ENCODE measurements at places on chromosomes 6 and 20.

DNA sequence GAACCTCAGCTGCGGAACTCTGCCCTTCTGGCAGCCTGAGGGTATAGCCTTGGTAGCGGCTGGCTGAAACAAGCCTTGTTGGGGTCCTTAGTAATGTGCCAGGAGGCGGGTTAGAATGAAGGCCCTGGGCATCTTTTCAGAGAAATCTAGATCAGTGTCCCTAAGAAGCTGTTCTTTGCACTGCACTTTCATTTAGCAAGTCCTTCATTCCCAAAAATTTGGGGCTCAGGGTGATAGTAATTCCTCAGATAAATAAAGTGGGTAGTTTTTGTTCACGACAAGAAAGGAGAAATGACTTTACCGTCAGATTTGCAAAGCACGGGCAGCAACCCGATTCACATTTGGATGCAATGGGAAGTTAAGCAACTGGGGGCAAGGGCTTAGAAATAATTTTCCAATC lies 3.2 kb downstream of the INSM1 start:
- no peak for DNase-seq

GRCh38 chr6:106763361-106763760 lies 134.0 kb downstream of the QRSL1 start:
- DNase-seq: no peak

GRCh38 chr6:29092957-29093356 lies 5.8 kb upstream of the OR2B3 start:
- DNase-seq: no peak

- no peak for DNase-seq
Measured at GRCh38 chr20:17636523-17637412, 45.3 kb downstream of the RRBP1 start.

DNA sequence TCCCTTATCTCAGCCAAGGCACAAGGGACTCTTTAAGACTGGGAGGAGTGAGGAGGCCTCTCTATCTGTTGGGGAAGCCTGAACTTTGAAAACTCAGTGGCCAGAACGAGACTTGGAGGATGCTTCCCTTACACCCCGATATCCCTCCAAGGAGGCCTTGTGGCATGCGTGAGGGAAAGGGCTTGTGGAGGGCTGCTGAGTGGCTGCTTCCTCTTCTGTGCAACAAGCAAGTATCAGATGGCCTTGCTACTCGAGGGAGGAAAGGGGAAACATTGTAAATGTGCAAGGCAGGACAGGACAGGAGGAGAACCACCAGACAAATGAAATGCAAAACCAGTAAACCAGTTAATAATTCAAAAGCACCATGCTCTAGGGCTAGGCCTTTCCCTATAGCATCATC lies 306.5 kb upstream of the MAP3K7 start:
- no peak for DNase-seq

- no peak for DNase-seq
Measured at GRCh38 chr6:148251891-148252290, 90.7 kb upstream of the SASH1 start.

DNA sequence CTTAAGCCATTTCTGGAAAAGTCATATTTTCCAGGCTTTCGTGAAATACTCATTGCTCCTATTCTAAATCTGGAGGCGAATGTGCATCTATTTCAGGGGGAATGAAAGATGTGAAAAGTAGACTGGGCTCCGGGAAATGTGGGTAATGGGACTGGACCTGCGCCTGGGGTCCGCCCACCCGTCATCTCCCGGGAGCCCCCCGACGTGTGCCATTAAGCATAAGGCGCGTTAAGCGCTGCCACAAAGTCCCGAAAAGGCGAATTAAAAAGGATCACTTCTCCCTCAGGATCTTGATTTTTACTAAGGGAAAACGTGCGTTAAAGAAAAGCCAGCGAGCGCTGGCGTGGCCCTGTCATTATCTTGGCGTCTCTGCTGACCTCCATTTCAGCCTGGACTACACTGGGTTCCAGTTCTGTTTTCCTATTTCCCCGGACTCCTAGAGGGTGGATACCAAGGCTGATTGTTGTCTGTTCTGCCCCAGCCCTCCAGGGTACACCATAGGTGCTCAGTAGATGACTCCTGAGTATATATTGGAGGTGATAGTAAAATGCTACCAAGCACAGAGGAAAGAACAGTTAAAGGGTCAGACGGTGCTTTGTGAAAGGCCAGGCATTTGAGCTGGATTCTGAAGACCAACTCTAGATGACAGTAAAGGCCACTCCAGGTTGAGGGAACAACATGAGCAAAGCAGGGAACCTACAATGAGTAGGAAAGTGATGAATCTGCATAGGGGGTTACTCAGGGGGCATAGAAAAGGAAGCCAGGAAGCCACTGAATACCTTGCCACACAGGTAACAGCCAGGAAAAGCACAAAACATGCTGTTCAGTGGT lies 89.2 kb upstream of the ARID1B start:
- no peak for DNase-seq

DNA sequence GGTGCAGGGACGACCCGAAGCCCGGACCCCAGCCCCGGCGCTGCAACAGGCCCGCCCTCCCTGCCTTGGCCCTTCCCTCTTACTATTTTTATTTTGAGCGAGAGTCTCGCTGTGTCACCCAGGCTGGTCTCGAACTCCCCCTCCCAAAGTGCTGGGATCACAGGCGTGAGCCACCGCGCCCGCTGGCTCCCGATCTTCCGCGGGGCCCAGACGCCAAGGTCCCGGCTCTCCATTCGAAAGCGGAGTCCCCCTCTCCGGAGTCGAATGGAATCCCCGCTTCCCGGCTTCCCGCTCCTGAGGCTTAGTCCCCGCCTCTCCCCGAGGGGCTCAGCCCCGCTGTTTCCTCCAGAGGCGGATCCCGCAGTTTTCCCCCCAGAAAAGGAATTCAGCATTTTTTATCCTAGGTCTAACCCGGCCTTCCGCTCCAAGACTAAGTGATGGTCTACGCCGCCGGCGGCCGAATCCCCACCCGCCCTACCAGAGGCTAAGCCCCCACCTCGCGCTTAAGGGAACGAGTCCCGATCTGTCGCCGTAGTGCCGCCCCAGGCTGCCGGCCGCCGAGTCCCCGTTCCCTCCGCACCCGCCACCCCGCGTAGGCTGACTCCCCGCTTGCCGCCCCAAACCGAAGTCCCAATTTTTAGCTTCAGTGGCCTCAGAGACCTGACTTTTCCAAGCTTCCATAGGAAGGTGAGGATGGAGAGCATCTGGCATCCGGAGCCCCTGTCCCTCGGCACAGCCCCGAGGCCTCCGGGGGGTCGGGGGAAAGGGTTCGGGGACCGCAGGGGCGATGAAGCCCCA lies 11.5 kb upstream of the TMC2 start:
- no peak for DNase-seq

- DNase-seq: no peak
Measured at GRCh38 chr6:1089859-1090258, 222.0 kb upstream of the FOXQ1 start.

DNA sequence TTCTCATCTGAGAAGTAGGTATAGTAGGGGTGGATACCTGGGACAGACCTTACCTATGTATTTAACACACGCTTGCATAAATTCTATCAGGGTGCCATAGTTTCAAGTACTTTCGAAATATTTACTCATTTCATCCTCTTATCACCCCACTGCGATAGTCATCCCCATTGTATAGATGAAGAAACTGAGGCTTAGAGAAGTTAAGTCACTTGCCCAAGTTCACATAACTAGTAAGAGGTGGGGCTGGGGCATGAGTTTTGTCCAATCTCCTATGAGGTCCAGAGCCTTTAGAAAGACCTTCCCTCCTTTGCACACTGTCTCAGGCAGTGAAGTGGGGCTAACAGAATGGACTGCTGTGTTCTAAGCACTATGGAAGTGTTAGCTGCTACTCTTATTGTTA lies 6.2 kb downstream of the TULP1 start:
- DNase-seq: no peak

GRCh38 chr20:25353353-25353746 lies 37.3 kb downstream of the ABHD12 start:
- DNase-seq: no peak

- DNase-seq: no peak
Measured at GRCh38 chr20:17928633-17929311, 39.8 kb downstream of the SNX5 start.

DNA sequence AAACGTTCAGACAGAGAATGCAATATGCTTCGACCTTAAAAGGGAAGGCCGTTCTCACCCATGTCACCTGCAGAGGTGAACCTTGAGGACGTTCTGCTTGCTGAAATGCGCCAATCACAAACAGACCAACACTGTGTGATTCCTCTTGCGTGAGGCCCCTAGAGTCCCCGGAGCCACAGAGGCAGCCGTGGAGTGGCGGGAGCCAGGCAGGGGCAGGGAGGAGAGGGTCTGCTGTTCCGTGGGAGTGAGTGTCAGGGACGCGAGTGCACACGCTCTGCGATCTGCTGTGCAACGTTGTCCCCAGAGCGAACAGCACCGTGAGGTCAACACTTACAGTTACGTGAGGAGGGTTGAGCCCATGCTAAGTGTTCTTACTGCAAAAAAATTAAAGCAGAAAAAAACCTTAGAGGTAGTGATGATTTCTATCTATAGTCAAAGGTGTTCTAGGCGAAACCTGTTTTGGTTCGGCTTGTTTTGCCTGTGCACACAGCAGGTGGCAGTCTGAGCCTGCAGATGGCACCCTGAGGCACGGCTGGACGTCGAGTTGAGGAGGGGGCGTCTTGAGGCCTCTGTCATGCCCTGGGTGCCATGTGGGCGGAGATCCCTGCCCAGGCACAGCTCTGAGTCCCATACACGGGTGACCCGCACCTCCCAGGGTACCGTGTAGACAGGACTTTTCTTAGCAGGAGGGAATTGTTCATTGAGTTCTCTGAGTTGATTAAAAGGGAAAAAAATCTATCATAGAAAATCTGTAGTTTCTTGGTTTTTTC lies 71.7 kb upstream of the FRMD1 start:
- no peak for DNase-seq

DNA sequence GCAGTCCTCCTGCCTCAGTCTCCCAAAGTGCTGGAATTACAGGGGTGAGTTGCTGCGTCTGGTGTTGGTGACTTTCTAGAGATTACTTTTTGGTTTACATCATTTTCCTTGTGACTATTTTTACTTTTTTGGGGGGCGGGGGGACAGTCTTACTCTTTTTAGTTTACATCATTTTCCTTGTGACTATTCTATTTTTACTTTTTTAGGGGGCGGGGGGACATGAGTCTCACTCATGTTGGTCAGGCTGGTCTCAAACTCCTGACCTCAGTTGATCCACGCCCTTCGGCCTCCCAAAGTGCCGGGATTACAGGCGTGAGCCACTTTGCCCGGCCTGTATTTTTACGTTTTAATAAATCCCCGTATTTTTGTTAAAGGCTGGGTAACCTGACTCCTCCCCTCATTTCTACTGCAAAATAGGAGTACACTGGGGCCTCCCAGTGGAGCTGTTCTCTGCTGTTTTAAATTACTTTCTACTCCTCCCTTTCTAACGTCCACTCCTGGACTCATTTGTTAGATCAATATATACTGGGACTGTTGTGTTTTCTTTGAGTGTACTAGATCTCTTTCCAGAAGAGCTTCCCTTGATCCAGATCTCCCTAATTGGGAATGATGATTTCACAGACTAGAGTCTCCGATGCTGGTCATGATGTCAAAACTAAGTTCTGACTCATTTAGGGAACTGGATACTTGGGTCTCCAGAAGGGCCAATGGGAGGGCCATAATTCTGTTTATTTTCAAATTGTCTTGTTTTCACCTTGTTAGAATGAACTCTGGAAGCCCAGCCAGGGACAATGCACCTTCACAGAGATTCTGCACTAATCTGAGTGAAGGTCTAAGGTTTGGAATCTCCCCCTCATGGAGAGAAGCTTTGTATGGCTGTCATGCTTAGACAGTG lies 9.2 kb downstream of the HSPA1B start:
- DNase-seq: no peak

- DNase-seq: no peak
Measured at GRCh38 chr20:55610756-55611155, 394.6 kb downstream of the CBLN4 start.

DNA sequence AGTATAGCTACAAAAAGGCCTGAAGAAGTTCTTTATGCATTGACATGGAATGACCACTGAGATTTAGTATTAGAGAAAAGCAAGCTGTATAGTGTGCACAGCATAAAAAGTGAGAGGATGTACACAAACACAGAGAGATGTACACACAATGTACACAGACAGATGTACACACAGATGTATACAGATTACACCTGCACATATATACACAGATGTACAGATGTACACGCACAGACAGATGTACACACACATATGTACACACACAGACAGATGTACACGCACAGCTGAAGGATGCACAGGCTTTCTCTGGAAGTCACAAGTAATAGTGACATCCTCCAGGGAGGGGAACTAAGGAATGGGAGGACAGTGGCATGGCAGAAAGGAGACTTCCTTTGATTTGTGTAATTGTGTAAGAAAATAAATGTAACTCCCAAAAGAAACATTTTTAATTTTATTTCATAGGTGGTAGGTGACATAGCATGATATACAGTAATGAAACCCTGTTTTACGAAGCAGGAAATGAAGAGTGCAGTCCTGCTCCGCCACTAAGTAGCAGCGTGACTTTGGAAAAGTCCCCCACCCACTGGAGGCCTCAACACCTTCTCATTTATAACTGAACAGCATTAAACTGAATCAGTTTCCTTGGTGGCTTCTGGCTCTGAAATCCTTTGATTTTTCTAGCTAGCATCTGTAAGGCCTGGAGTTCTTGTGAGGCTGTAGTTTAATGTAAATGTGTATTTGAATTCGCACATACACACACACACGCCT lies 14.1 kb downstream of the NFATC2 start:
- DNase-seq: peak; percentile 48

DNA sequence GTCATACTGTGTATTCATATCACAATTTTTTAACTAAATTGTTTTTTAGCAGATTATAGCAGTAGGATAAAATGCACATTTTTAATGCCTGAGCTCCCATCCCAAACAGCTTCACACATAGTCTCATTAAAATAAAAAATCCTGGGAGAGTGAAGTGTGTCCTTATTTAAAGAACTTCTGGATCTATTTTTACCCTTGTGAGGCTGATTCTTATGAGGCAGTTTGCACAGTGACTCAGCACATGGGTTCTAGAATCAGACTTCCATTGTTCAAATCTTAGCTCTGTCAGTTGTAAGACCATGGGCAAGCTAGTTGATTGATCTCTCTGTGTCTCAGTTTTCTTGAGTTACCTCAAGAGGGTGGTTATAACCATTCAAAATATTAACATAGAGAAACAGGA lies 72.3 kb downstream of the MACROD2 start:
- no peak for DNase-seq

DNA sequence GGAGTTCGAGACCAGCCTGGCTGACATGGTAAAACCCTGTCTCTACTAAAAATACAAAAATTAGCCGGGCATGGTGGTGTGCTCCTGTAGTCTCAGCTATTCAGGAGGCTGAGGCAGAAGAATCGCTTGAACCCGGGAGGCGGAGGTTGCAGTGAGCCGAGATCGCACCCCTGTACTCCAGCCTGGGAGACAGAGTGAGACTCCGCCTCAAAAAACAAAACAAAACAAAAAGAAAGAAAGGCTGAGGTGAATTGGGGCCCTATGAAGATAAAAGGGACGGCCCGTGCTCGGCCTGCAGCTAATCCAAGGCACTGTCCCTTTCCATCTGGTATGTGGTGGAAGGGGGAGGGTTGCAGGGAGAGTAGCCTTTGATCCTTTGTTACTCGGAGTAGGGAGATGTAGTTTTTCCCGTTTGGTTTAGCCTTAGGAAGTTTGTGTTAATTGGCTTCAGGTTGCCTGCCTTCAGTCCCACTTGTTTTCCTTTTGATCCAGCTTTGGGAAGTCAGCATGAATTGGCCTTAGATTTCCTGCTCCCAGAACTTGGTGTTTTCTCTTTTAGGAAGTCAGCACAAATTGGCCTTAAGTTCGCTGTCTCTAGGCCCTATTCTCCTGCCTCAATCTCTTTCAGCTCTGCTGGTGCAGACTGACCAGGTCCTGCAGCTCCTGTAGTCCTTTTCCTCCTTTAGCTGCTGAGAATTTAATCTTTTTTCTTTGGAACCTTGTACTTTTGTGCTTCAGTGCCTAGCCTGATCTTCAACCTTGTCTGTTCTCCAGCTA lies 36.1 kb upstream of the PAQR8 start:
- no peak for DNase-seq
